ENCODE measurements at places on chromosomes 7 and 10. TPM values are rescaled to one million over a fixed set of nuclear protein-coding genes. Genes with fewer than 3 reads are reported as not detected.

Gene RALA
- total RNA-seq, result 41.0 TPM

Gene LRRN3
- 13.7 TPM for total RNA-seq

Gene NKX2-3
- total RNA-seq, result not detected

Gene ZMIZ1
- 80.2 TPM for total RNA-seq

Gene NUTM2A
- total RNA-seq, result 1.5 TPM

Gene PLPP4
- total RNA-seq, result 0.18 TPM

Gene SPDYE6
- total RNA-seq, result not detected

Gene ENTPD1
- total RNA-seq, result 20.9 TPM

Gene CNTNAP2
- total RNA-seq, result 45.3 TPM

Gene DHX32
- 31.2 TPM for total RNA-seq

Gene BAIAP2L1
- total RNA-seq, result 29.2 TPM

DNA sequence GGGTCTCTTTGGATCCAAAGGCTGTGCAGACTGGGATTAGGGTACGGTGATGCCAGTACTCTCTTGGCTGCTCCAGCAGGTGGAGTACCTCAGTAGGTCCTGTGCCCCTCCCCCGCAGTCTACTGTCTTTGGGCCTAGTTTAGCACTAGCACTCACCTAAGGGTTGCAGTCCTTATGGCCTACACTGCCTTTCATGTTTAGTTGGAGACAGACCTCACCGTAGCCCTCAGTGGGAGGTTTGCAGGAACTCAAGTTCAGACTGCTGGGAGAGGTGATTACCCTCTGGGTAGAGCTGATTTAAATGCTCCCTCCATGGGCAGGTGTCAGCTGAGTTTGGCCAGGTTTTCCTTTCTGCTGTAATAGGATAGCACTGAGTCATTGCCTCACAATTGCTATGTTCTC is 210.8 kb upstream of the TMEM196 start:
- H3K27me3 ChIP-seq, result no peaks in the 10 kb centered on the region
- DNase-seq, result no peak
- no peaks in the 10 kb centered on the region for H3K4me1 ChIP-seq

- H3K36me3 ChIP-seq, result no peaks in the 10 kb centered on the region
- no peak overlapping the region for H3K4me3 ChIP-seq
- no peak overlapping the region for H3K27ac ChIP-seq
Observed at GRCh38 chr7:106317971-106318370, 33.2 kb upstream of the NAMPT start.

GRCh38 chr10:110835841-110836240 is 35.9 kb upstream of the PDCD4 start:
- H3K27me3 ChIP-seq, result no peaks in the 10 kb centered on the region
- no peak overlapping the region for H3K27ac ChIP-seq
- no peak overlapping the region for H3K4me3 ChIP-seq
- no peaks in the 10 kb centered on the region for H3K4me1 ChIP-seq
- no peak for DNase-seq

GRCh38 chr10:10803278-10803677 is 214.4 kb upstream of the CELF2 start:
- no peak overlapping the region for H3K4me3 ChIP-seq
- H3K36me3 ChIP-seq, result no peaks in the 10 kb centered on the region
- H3K27me3 ChIP-seq, result no peaks in the 10 kb centered on the region

GRCh38 chr7:89265631-89266030 is 470.1 kb upstream of the TEX47 start:
- no peaks in the 10 kb centered on the region for H3K36me3 ChIP-seq
- H3K4me3 ChIP-seq, result no peak overlapping the region
- H3K4me1 ChIP-seq, result no peaks in the 10 kb centered on the region
- H3K27me3 ChIP-seq, result no peaks in the 10 kb centered on the region

GRCh38 chr7:22413211-22413610 is 56.3 kb upstream of the RAPGEF5 start:
- no peaks in the 10 kb centered on the region for H3K27me3 ChIP-seq
- no peaks in the 10 kb centered on the region for H3K36me3 ChIP-seq
- H3K4me3 ChIP-seq, result no peak overlapping the region
- no peak for DNase-seq
- H3K27ac ChIP-seq, result no peak overlapping the region

GRCh38 chr10:30828164-30828563 is 198.6 kb upstream of the LYZL2 start:
- peaks cover 19% of the 10 kb centered on the region for H3K4me1 ChIP-seq
- H3K27ac ChIP-seq, result no peak overlapping the region
- peak; percentile 62 for DNase-seq
- no peaks in the 10 kb centered on the region for H3K36me3 ChIP-seq
- no peak overlapping the region for H3K4me3 ChIP-seq

DNA sequence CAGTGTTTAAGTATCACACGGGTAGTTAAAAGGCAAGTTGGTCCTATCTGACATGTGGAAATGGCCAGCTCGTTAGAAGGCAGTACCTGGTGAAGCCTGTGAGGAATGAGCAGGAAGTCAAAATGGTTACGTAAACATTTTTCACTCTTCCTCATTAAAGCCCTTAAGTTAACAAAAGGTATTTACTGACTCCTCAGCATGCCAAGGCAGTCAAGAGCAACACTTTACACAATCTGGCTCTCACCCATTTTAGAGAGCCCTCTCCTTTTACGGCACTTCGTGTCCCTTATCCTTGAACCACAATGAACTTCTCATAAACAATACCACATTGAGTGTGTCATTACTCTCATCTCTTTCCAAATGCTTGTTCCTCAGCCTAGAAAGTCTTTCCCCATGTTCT is 11.0 kb upstream of the RSBN1L start:
- H3K4me3 ChIP-seq, result no peak overlapping the region
- peak; percentile 61 for DNase-seq
- H3K4me1 ChIP-seq, result peaks cover 12% of the 10 kb centered on the region
- no peak overlapping the region for H3K27ac ChIP-seq
- H3K27me3 ChIP-seq, result no peaks in the 10 kb centered on the region

DNA sequence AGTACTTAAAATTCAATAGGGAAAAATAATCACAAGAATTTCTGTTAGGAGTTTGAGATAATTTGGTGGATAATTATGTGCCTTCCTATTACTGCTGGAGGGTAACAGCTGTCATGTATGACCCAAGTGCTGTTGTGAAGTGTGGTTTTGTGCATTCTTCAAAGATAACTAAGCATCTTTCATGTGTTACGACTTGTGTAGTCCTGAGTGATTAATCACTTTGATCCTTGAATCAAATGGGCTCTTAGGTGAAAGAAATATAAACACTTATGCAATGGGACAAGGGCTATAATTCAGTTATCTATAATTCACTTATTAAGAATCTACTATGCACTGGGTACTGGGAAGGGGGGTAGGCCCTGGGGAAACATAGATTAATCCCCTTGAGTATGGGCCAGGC is 89.0 kb downstream of the CH25H start:
- H3K27me3 ChIP-seq, result no peaks in the 10 kb centered on the region
- no peak for DNase-seq
- no peak overlapping the region for H3K27ac ChIP-seq

- no peaks in the 10 kb centered on the region for H3K36me3 ChIP-seq
- H3K4me3 ChIP-seq, result no peak overlapping the region
- no peak for DNase-seq
- no peak overlapping the region for H3K27ac ChIP-seq
- no peaks in the 10 kb centered on the region for H3K27me3 ChIP-seq
- H3K4me1 ChIP-seq, result no peaks in the 10 kb centered on the region
Observed at GRCh38 chr7:55523366-55523765, 48.9 kb downstream of the VOPP1 start.

DNA sequence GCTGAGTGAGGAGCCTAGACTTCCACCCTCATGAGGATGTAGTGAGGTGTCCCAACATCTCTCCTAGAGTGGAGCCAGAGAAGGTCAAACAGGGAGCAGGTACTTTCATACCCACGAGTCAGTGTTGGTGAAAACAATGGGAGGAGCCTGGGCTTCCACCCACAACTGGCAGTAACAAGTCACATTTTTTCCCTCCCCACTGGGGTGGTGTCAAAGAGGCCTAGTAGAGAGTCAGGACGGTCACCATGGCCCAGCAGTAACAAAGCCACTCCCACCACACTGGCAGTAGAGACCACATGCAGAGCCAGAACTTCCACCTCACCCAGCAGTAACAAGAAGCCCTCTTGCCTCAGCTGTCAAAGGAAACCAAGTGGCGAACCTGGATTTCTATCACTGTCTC is 280.2 kb upstream of the IMMP2L start:
- H3K4me1 ChIP-seq, result peaks cover 3% of the 10 kb centered on the region
- DNase-seq, result no peak
- H3K36me3 ChIP-seq, result peaks cover 28% of the 10 kb centered on the region
- H3K27ac ChIP-seq, result no peak overlapping the region
- H3K4me3 ChIP-seq, result no peak overlapping the region

DNA sequence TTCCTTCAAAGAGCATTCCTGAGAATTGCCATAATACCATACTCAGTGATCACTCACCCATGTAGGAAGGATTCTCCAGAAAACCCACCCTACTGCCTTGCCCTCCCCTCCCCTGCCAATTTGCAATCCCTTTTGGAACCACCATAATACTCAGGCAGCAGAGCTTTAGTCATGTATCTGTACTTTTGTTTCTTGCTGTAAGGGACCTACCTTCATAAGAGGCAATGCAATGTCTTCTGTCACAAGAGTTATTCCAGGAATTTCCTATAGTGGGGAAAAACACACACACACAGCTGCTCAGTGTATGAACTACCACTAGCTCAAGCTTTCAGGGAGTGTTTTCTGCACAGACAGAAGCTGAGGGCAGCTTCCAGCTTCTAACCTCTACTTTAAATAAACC is 67.0 kb downstream of the GSAP start:
- H3K27me3 ChIP-seq, result no peaks in the 10 kb centered on the region
- no peak overlapping the region for H3K27ac ChIP-seq
- no peak overlapping the region for H3K4me3 ChIP-seq
- H3K36me3 ChIP-seq, result no peaks in the 10 kb centered on the region
- no peaks in the 10 kb centered on the region for H3K4me1 ChIP-seq
- DNase-seq, result no peak

- peaks cover 3% of the 10 kb centered on the region for H3K4me1 ChIP-seq
- H3K36me3 ChIP-seq, result no peaks in the 10 kb centered on the region
- no peaks in the 10 kb centered on the region for H3K27me3 ChIP-seq
- no peak overlapping the region for H3K27ac ChIP-seq
- DNase-seq, result no peak
Observed at GRCh38 chr7:133863362-133864061, 263.6 kb upstream of the LRGUK start.

GRCh38 chr7:141490474-141490873 is 60.7 kb upstream of the AGK start:
- H3K4me3 ChIP-seq, result no peak overlapping the region
- no peaks in the 10 kb centered on the region for H3K36me3 ChIP-seq
- no peak overlapping the region for H3K27ac ChIP-seq

GRCh38 chr10:79926037-79926436 is 22.9 kb downstream of the SFTPD start:
- DNase-seq, result no peak
- H3K36me3 ChIP-seq, result no peaks in the 10 kb centered on the region
- peak overlapping the region; percentile 11 for H3K27ac ChIP-seq
- no peaks in the 10 kb centered on the region for H3K4me1 ChIP-seq
- H3K4me3 ChIP-seq, result no peak overlapping the region
- no peaks in the 10 kb centered on the region for H3K27me3 ChIP-seq

DNA sequence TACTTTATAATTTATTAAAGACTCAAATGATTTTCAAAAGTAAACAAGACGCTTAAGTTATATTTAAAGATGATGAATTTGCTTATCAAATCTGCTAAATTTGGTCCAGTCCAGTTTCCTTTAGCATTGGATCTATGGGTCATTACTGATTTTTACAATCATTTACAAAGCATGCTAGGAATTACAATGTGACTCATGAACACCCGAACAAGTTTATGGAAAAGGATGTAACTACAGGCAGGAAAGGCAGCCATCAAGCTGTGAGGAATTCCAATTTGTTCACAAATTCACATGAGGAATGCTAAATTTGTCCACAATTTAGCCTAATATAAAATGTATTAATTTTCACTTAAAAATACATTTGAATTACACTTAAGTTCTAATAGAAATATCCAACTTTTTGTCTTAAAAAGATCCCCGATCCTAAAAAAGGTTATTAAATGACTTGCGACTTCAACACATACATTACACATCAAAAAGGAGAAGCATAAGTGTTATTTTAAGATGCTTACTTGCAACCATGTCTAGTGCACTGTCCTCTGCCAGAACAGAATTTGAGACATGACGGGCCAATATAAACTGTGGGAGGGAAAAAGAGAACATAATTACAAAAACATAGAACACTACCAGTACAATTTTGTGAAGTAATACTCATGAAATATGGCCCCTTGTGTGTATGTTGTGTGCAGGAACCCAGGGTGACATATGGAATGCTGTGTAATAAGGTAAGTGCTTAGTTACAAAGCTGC is 194.2 kb upstream of the SLC26A5 start:
- no peaks in the 10 kb centered on the region for H3K36me3 ChIP-seq
- H3K27me3 ChIP-seq, result no peaks in the 10 kb centered on the region
- no peak for DNase-seq
- H3K27ac ChIP-seq, result no peak overlapping the region

DNA sequence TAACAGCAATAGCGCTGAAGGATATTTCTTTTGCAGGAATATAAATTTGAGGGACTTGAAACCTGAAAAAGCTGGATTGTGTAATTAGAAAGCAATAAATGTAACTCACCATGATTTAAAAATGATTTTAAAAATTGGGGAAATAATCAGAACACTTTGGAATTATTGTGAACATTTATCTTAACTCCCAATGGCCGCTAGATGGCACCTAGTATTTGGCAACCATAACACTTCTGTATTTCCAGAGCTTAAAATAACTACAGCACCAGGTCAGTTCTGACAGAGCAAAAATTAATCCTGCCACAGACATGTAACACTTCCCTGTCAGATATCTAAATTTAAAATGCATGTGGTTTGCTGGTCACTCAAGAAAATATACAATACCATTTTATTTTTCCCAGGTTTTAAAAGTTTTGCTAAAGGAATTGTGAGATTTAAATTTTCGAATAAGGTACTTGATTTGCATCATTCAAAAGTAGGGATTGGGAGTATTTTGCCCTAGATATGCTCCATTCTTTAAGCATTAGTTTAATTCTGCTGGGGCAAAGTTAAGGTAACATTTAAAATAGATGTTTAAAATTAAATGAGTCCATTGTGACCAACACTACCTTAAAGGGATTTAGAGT is 144.5 kb downstream of the PPP1R3A start:
- no peaks in the 10 kb centered on the region for H3K36me3 ChIP-seq
- H3K4me3 ChIP-seq, result no peak overlapping the region
- no peaks in the 10 kb centered on the region for H3K27me3 ChIP-seq
